ENCODE measurements at places on chromosomes 5 and 9. TPM values are rescaled to one million over a fixed set of nuclear protein-coding genes. Genes with fewer than 3 reads are reported as not detected.

PAEP gene
- 1.8 TPM for polyA plus RNA-seq

IFNA2 gene
- not detected for polyA plus RNA-seq

CSF2 gene
- 0.71 TPM for polyA plus RNA-seq

C5orf52 gene
- not detected for polyA plus RNA-seq

PTPN3 gene
- polyA plus RNA-seq, result 9.5 TPM

CCNH gene
- polyA plus RNA-seq, result 71.3 TPM

EHMT1 gene
- 56.9 TPM for polyA plus RNA-seq

ANKRD18B gene
- polyA plus RNA-seq, result 2.5 TPM

FOXD4 gene
- polyA plus RNA-seq, result 0.82 TPM

- no peak for DNase-seq
- H3K4me1 ChIP-seq, result peaks cover 3% of the 10 kb centered on the region
- H3K27ac ChIP-seq, result no peak overlapping the region
- no peaks in the 10 kb centered on the region for H3K27me3 ChIP-seq
- H3K36me3 ChIP-seq, result no peaks in the 10 kb centered on the region
Measured at GRCh38 chr5:125480911-125481310, 734.5 kb upstream of the ZNF608 start.

GRCh38 chr9:114413861-114414301, 26.1 kb upstream of the AKNA start:
- no peaks in the 10 kb centered on the region for H3K27me3 ChIP-seq
- DNase-seq, result no peak
- no peak overlapping the region for H3K4me3 ChIP-seq
- peaks cover 5% of the 10 kb centered on the region for H3K36me3 ChIP-seq

DNA sequence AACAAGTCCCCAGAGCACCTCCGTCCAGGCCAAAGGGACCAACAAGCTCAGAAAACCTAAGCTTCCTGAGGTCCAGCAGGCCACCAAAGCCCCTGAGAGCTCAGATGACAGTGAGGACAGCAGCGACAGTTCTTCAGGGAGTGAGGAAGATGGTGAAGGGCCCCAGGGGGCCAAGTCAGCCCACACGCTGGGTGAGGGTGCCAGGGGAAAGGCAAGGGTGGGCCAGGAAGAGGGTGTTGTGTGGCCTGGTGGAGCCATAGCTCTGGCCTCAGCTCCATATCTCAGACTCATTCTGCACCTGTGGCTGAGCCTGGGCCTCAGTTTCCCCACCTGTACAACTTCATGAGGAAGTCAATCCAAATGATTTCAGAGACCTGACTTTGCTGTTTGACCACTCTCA, 20.7 kb downstream of the CD74 start:
- no peaks in the 10 kb centered on the region for H3K27me3 ChIP-seq
- H3K36me3 ChIP-seq, result peaks cover 95% of the 10 kb centered on the region
- no peak overlapping the region for H3K4me3 ChIP-seq

GRCh38 chr9:36204906-36205547, 14.3 kb downstream of the CLTA start:
- no peaks in the 10 kb centered on the region for H3K4me1 ChIP-seq
- H3K36me3 ChIP-seq, result peaks cover 72% of the 10 kb centered on the region
- no peaks in the 10 kb centered on the region for H3K27me3 ChIP-seq
- H3K27ac ChIP-seq, result no peak overlapping the region
- no peak overlapping the region for H3K4me3 ChIP-seq
- no peak for DNase-seq

DNA sequence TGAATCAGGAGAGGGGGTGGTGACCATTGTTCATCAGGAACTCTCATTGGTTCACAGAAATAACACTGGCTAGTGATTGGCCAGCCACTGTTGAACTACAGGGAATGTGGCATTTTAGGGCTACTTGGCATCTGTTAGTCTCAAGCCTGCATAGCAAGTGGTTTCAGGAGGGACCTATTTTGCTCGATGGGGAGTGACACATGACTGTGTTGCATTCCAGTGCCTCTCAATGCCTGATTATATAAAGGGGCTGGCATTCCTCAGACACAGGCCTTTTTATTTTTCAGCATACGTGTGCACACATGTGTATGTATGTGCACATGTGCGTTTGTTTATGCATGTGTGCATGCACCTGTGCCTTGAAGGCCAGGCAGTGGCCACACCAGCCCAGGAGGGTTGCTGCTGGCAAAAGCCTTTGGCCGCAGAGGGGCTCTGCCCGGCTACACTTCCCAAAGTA, 23.2 kb downstream of the FGD3 start:
- no peak overlapping the region for H3K27ac ChIP-seq
- H3K4me1 ChIP-seq, result peaks cover 51% of the 10 kb centered on the region
- H3K36me3 ChIP-seq, result peaks cover 31% of the 10 kb centered on the region
- no peaks in the 10 kb centered on the region for H3K27me3 ChIP-seq
- H3K4me3 ChIP-seq, result no peak overlapping the region

DNA sequence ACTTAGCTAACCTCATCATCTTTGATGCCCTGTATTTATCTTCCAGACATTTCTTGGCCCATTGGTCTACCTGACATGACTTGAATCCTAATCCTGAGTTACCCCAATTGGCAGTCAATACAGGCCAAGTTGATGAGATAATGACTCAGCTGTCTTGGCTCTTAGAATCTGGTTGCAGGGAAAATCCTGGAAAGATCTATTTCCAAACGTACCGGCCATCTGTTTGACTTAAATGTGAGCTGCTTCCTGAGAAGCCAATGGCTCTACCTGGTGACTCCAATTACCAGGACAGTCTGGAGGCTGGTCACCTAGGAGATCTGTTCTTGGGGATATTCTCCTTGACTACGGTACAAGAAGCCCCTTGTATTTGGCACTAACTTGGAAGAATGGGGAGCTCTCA, 475.2 kb upstream of the BRINP1 start:
- H3K27me3 ChIP-seq, result no peaks in the 10 kb centered on the region
- H3K4me3 ChIP-seq, result no peak overlapping the region
- DNase-seq, result no peak
- no peak overlapping the region for H3K27ac ChIP-seq
- no peaks in the 10 kb centered on the region for H3K4me1 ChIP-seq

DNA sequence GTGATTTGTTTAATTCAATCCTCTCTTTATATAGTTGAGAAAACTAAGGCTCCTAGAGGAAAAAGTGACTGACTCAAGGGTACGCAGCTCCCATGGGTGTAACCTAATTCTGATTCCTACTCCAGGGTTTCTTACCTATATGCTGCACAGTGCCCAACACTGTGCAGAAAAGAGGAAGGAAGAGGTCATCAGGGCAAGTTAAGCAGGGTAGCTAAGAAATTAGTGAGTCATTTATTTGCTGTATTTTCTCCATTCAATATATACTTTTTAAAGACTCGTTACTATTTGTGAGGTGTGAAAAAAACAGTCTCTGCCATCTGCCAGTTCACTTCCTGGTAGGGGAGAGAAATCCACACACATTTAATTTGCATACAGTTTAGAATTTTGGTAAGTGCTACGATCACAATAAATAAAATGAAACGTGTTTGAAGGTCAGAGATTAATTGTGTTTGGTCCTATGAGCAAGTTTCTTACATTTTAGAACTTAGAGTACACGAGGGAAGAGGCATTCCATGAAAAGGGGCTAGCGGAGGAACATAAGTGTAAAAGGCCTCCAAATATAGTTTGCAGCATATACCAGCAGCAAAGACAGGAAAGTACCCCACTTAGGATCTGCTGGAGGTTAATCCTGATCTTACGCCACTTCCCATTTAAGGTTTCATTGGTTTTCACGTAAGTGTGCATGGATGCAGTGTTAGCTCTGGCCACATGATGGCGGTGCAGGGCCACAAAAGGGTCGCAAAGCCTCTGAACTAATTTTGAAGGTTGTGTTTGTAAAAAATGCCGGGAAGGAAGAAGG, 59.9 kb upstream of the TLR4 start:
- H3K27me3 ChIP-seq, result peaks cover 7% of the 10 kb centered on the region
- H3K27ac ChIP-seq, result no peak overlapping the region
- H3K4me1 ChIP-seq, result no peaks in the 10 kb centered on the region

DNA sequence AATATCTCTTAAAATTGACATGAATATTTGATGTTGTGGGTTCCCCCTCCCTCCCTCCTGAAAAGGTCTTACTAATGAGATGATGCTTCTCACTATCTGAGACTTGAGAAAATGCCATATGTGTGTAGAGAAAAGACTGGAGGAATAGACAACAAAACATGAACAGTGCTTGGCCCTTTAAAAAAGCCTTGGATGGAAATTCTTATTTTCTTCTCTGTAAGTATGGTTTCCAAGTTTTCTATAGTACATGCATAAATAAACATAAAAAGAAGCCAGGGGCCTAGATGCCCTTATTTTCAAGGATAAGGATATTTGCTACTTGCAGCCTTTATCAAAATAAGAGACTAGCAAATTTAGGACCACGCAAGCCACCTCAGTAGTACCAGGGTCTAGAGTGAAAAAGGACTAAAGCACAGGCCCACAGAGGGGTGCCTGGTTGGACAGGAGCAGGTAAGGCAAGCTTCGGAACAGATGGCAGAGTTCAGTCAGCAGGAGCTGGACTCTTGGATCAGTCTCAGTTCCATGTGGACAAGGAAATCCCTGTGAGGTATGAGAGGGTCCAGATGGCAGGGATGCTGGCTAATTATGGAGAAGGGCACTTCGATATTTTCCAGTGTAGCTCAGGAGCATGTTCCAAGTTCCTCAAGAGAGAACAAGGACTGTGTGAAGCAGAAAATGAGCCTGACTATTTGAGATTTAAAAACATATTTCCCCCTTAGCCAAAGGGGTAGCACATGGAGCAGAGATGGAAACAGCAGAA, 4.6 kb upstream of the ANP32B start:
- peaks cover 4% of the 10 kb centered on the region for H3K36me3 ChIP-seq
- H3K27ac ChIP-seq, result no peak overlapping the region
- no peak for DNase-seq
- no peak overlapping the region for H3K4me3 ChIP-seq

- no peaks in the 10 kb centered on the region for H3K36me3 ChIP-seq
- H3K4me1 ChIP-seq, result no peaks in the 10 kb centered on the region
- H3K4me3 ChIP-seq, result no peak overlapping the region
- H3K27ac ChIP-seq, result no peak overlapping the region
- no peaks in the 10 kb centered on the region for H3K27me3 ChIP-seq
- DNase-seq, result no peak
Measured at GRCh38 chr9:122200960-122201595, 27.7 kb downstream of the LHX6 start.

DNA sequence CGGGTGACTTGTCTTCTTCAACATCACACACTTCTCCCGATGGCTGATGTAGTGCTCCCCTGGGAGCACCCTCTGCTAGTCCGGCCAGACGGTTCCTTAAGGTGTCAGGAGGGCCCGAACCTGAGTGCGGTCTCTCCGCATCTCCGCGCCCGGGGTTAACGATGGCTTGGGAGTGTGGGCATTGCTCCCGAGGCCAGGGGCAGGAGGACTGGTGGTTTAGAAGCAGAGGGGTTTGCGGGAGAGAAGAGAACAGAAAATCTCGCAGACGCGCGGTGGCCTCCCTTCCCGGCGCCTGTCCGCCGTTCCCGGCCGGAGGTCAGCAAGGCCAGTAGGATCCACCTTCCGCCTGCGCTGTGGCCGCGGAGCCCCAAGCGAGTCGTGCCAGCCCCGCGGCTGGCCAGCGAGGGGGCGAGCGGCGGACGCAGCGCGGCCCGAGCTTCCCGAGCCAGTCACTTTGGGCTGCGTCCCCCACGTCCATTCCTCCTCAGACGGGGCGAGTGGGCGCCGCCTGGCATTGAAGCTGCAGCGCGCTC, 700 bp downstream of the CDO1 start:
- no peak for DNase-seq
- peaks cover 37% of the 10 kb centered on the region for H3K27me3 ChIP-seq
- H3K36me3 ChIP-seq, result no peaks in the 10 kb centered on the region
- no peaks in the 10 kb centered on the region for H3K4me1 ChIP-seq
- H3K4me3 ChIP-seq, result peak overlapping the region; percentile 27

DNA sequence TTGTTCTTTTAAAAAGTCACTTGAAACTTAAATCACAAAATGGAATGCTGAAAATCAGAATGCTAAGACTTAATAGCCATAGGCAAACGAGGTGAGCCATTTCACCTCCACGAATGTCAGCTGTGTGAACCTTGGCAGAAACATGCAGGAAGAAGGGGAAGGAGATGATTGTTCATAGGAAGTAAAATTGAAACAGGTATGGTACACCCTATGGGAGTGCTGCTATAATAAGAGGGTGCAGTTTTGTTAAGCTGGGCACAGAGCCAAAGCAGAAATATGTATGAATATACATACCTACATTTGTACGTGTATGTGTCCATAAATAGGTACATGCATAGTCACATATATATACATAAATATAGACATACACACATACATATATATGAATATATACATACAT, 51.0 kb upstream of the SPINK5 start:
- DNase-seq, result no peak
- H3K27ac ChIP-seq, result no peak overlapping the region
- no peaks in the 10 kb centered on the region for H3K27me3 ChIP-seq
- no peaks in the 10 kb centered on the region for H3K4me1 ChIP-seq
- H3K36me3 ChIP-seq, result no peaks in the 10 kb centered on the region
- H3K4me3 ChIP-seq, result no peak overlapping the region
